ENCODE measurements at places on chromosomes 11 and 22.

GRCh38 chr11:97964332-97965004 lies 1056.3 kb upstream of the CNTN5 start:
- DNase-seq: no peak

- no peak for DNase-seq
Observed at GRCh38 chr11:117565709-117566108, 231.3 kb downstream of the DSCAML1 start.

DNA sequence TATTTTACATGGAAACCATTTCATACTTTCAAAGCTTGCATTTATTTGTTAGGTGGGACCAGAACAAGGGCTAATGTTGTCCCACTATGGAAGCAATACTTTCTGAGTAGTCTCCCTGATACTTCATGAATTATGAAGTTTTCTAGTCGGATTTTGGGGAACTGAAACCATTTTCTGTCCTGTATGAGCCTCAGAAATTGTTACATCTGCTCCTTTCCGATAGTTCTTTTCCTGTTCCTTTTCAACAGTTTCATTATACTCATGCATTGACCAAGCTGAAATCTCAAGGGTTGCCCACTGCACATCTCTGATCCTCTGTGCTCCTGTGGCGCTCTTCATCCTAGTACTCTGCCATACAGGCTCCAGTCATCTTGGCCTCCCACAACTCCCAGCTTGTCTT lies 31.5 kb upstream of the GLYATL1 start:
- DNase-seq: no peak

DNA sequence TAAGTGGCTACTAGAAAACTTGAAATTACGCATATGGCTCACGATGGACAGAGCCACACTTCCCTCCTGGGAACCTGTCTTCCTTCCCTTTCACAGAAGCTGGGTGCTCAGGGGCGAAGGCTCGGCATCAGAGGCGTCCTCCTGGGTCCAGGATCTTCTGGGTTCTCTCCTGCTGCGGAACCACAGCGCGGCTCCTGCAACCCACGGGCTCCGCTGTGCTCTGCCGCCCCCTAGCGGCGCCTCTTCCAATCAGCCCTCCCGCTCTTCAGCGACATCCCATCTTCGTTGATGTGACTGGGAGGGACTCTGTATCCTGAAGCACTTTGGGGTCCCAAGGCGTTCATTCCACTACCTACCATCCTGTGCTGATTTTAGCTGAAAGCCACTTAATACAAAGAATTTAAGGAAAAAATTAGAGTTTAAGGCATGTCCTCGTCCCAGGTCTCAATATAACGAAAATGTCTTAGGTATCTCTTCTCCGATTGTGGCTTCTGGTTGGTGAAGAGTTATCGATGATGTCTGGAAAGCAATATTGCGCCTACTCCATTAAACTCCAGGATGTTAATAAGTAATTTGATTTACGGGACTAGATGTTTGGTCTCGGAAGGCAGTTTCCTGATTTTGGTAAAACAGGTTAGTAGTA lies 14.8 kb upstream of the RPS3 start:
- DNase-seq: peak; percentile 47

DNA sequence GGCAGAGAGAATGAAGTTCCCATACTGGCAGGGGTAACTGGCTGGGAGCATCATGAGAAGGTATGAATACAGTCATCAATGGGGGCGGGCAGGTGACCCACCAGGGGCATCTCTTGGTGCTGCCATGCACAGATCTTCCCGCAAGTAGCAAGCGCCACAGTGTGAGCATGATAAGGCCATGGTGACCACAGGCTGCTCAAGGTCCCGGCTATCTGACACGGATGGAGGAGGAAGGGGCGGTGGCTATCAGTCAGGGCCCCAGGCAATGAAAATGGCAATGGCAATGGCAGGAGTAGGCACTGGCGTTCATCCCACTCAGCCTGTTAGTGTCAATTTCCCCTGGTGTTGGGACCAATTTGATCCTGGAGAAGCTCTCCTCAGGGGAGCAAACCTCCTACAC lies 21.6 kb downstream of the ASCL2 start:
- no peak for DNase-seq

DNA sequence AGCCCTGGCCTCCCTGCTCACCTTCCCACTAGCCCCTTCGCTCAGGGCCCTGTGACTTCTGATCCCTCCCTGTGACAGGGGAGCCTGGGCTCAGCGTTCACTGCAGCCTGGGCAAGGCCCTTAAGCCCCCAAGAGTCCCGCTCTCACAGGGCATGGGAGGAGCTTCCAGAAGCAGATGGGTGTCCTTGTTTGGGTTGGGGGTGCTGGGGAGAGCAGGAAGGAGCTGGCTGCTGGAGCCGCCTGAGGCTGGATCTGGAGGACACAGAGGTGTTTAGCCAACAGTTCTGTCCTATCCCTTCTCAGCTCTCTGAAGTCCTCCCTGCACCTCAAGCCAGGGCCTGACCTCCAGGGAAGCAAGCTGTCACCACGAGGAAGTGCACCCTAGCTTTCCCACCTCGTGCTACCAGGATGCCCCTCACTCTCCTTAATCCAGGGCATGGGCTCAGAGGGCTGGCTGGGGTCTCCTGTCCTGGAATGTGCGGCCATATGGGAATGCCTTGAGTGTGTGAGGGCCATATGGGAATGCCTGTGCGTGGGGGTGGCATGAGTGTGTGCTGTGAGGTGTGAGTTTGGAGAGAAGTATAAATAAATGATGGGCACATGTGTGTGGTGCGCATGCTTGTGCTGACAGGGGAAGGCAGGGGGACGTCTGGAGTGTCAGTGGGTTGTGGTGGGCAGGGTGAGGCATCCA lies 25.0 kb upstream of the TUB start:
- DNase-seq: no peak

- no peak for DNase-seq
Observed at GRCh38 chr11:71263386-71263785, 11.0 kb upstream of the SHANK2 start.

- DNase-seq: no peak
Observed at GRCh38 chr22:19590696-19591095, 66.5 kb upstream of the CLDN5 start.

DNA sequence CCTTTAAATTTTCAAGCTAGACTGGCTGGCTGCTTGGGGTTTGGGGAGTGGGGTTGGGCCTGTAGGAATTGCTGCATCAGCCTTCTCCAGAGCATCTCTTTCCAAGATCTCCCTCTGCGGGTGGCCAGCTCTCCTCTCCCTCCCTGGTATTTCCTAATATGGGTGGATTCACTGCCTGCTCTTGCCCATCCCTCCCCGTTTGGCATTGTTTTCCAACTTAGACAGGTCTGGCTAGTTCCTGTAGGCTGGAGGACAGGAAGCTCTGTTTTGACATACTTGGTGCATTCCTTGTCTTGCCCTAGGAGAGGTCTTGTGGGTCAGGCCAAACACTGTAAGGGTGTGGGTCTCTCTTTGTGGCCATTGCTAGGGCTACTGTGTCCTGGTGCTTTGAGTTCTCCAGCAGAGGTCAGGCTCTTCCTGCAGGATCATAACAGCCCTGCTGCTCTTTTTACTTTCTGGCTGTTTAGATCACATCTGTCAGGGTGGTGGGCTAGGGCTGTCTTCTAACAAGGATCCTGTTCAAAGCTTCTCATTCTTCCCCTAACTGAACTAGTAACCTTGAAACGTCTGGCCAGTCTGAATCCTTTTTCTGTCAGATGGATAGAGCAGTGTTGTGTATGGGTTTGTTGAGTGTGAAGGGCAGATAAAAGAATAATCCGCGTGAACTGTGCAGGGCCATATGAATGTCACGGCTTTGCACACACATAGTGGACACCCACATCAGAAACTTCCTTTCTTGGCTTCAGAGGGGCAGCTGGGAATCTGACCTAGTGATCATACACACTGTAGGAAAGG lies 18.3 kb upstream of the MICALL1 start:
- DNase-seq: no peak

- no peak for DNase-seq
Observed at GRCh38 chr22:44362249-44363012, 49.7 kb upstream of the SHISAL1 start.

DNA sequence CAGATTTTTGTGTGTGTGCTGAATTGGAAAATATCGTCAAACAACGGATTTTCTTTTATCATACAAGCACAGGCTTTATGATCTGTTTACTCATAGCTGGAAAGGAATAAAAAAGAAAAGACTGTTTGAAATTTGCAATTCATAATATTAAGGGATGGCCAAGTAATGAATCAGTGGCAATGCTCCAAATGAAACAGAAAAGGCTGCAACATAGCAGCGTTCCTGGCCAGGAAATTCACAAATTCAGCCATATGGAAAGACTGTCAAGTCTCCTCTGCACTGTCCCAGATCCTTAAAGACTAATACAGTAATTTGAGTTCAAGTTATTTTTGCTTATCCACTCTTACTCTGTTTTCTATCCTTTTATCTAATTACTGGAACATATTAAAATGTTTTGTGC lies 98.2 kb downstream of the MSANTD4 start:
- no peak for DNase-seq

DNA sequence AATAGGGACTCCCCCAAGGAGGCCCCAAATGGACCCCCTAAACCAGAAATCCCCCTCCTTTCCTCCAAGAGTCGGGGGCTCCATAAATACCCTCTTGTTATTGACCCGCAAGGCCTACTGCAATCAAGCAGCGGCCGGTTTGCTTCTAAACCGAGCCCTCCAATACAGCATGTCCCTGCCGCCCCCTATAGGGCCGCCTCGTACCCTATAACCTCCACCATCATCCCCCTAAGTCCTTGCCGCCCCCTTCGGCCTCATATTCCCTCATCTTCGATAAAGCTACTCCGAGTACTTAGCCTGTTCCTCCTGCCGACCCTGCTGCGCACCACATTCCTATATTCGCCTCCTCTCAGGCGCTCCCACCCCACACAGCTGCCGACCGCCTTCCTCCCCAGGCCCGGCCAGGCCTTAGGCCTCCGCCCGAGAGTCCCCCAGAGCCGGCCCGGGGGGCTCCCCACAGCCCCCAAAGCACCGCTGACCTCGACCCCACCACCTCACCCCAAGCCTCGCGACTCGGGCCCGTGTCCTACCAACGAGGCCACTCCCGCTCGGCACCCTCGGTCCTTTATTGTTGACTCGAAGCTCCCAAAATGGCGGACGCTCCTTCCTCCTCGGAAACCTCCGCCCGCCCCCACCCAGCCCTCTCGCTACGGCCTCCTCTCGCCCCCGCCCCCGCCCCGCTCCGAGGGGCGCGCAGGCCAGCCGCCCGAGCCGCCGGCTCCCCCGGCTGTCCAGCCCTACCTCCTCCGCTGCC lies 430 bp downstream of the DDX6 start:
- DNase-seq: peak; percentile 57

DNA sequence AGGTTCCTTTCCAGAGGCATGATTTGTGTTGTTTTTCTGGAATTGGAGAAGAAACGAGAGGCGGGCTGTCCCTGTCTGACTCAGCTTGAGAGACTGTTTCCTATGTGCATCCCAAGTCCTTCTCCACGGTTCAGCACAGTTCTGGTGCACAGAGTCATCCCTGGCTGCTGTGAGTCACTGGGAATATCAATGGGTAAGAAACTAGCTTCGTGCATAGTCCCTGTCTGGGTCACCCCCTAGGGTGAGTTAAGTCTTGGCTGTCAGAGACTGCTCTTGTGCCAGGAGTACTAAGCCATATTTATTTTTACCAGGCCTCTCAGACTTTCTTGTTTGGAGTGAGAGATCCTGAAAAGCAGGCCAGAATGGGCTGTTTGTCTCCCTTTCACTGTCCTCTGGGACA lies 2.4 kb upstream of the LRP4 start:
- no peak for DNase-seq

DNA sequence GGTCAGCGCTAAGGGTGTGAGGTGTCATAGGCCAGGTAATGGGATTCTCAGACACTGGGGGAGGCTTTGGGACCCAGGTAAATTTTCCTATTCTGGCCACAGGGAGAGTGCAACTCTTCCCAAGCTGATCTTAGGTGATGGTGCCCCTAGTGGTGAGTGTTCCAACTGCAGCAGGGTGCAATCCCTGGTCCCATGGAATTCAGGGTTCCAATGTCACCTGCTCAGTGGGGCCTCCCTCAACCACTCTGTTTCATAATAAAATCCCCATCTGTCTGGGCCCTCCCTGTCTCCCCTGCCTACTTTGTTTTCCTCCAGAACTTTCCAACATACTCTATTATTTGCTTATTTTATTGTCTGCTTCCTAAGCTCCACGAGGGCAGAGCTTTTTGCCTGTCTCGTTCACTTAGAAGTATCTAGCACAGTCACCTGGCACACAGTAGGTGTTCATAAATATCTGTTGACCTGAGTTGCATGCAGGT lies 2.9 kb upstream of the SGSM1 start:
- DNase-seq: peak; percentile 50

- DNase-seq: peak; percentile 54
Observed at GRCh38 chr11:67371189-67371910, 2.0 kb downstream of the CLCF1 start.

DNA sequence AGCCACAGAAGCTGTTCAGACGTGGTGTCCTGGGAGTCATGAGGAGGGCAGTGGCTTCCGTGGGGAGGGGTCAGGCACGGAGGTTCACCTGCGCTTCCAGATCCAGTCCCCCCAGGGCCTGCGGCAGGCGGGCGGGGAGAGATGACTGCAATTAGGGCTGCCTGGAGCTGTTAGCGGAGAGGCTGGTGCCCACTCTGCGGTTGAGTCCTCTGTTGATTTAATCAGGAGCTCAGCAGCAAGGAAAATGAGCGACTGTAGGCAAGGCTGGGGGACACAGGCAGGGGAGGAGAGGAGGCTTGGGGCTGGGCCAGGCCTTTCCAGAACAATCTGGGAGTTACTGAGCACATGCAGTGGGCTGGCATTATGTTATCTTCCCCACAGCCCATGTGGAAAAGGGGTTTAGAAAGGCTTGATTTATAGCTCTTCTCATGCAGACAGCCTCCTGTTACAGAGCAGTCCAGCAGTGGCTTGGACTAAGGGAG lies 13.1 kb downstream of the PLCB3 start:
- DNase-seq: no peak

DNA sequence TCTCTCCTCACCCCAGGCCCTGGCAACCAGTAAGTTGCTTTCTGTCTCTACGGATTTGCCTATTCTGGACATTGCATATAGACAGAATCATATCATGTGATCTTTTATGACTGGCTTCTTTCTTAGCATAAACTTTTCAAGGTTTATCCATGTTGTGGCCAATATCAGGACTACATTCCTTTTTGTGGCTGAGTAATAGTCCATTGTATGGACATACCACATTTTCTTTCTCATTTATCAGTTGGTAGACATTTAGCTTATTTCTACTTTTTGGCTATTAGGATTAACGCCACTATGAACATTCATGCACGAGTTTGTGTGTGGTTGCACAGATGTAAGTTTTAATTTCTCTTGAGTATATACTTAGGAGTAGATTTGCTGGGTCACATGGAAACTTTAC lies 35.7 kb downstream of the ARFGAP3 start:
- DNase-seq: no peak

All from SW480 (cell line).